Stimulated activated CD4-positive, alpha-beta T cell treated with anti-CD3 and anti-CD28 coated beads, Interleukin-4, amount 100 ng/mL, for 1 hour (primary cell): ENCODE measurements at places on chromosomes 2 and 18.

- DNase-seq = no peak
Measured at GRCh38 chr2:213787869-213788268, 503.6 kb downstream of the SPAG16 start.

- DNase-seq = peak; percentile 51
Measured at GRCh38 chr18:5890331-5891183, 4.8 kb downstream of the TMEM200C start.

DNA sequence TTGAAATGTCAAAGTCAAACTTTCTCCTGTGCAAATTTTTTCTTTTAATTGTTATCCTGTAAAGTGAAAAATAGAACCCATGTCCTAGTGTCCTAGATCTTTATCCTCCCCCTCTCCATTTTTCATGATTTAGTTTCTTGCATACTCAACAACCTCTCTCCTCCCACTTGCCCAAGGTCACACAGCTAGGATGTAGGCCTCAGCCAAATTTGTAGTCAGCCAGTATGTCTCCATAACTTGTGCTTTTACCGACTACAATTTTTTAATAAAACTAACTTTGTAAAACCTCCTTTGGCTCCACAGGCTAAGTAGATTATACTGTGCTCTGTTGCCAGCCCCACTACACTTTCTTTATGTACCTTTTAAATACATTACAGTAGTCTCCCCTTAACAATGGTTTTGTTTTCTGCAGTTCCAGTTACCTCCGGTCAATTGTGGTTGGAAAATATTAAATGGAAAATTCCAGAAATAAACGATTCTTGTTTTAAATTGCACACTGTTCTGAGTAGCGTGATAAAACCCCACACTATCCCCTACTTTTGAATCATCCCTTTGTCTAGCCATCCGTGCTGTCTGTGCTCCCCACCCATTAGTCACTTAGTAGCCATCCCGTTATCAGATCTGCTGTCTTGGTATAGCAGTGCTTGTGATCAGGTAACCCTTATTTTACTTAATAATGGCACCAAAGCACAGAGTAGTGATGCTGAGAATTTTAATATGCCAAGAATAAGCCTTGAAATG is 22.8 kb downstream of the GULP1 start:
- no peak for DNase-seq

GRCh38 chr2:60528281-60529020 is 25.0 kb downstream of the BCL11A start:
- DNase-seq = no peak

- DNase-seq = no peak
Measured at GRCh38 chr2:237507512-237507911, 20.5 kb downstream of the MLPH start.

- DNase-seq = no peak
Measured at GRCh38 chr2:183605440-183605839, 481.2 kb downstream of the NUP35 start.

DNA sequence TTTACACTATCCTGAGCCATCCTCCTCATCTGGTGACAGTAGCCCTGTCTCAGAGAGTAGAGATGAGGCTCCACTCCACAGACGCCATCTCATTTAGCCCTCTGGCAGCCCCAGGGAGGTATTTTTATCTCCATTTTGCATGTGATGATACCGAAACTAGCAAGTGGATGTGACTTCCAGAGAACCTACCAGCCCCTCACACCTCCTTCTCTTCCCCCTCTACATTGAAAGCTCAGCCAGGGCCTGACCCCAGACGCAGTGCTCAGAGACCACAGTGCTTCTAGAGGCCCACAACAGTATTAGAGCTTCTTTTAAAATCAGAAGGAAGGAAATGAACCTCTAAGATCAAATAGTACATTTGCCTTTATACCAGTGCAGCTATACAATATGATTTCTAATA is 8.3 kb downstream of the GYPC start:
- no peak for DNase-seq

DNA sequence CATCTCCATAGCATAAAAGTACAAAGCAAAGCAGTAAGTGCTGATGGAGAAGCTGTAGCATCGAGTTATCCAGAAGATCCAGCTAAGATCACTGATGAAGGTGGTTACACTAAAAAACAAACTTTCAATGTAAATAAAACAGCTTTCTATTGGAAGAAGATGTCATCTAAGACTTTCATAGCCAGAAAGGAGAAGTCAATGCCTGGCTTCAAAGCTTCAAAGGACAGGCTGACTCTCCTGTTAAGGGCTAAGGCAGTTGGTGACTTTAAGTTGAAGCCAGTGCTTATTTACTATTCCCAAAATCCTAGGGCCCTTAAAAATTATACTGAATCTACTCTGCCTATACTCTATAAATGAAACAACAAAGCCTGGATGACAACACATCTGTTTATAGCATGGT is 44.0 kb downstream of the METTL8 start:
- no peak for DNase-seq

DNA sequence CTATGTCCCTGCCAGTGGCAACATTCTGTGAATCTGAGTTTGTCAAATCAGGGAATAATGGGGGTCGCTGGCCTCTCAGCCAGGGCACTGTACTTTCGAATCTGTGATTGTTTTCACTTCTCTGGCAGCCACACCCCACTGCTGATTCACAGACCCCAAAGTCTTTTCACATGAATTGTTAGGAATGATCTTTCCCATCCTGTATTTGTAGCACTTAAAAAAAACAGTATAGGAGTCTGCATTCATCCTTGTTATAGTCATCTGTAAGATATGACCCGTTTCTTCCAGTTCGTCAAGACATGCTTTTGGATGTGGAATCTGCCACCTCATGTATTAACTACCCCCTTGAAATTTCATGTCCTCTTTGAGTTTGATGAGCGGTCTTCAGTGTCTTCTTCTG is 928 bp downstream of the NAGK start:
- no peak for DNase-seq

- DNase-seq = no peak
Measured at GRCh38 chr2:119415630-119416029, 16.0 kb upstream of the TMEM37 start.

GRCh38 chr18:22846088-22846683 is 86.9 kb upstream of the RBBP8 start:
- DNase-seq = no peak

GRCh38 chr2:235564884-235565530 is 71.2 kb downstream of the AGAP1 start:
- no peak for DNase-seq

DNA sequence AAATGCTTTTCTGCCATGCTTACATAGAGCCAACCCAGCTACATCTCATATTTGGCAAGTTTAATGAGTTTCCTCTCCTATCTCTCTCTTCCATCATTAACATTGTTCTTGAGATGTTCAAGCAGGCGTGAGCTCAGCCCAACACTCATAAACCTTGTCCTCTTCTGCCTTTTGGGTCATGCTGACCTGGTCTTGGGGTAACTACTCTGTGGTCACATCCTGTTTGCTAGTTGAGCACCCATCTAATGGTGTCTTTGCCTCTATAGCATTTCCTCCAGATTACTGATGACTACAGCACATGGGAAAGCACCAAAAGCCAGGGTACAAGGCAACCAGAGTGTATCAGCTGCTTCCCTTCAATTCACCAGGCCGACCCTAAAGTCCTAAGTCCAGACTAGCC is 366.9 kb upstream of the HNRNPA3 start:
- DNase-seq = no peak

- no peak for DNase-seq
Measured at GRCh38 chr2:10286216-10287037, 16.3 kb upstream of the HPCAL1 start.

- DNase-seq = no peak
Measured at GRCh38 chr2:160278879-160279177, 78.8 kb upstream of the ITGB6 start.

DNA sequence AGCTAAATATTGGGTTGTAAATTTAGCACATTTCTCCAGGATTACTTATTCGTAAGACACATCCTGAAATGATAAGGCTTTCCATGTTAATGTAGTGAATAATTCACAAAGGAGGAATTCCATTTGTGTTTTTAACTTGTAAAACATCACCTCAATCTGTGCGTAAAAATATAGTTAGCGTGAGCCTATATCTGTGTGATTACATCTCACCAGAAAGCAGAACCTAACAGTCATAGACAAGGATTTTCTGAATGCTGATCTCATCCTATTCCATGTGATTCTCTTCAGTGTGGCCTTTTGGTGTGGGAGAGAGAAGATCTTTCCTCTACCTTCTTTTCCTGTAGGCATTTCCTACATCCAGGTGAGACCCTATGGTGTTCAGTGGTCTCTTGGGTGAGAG is 263.2 kb upstream of the RASGRP3 start:
- DNase-seq = no peak

DNA sequence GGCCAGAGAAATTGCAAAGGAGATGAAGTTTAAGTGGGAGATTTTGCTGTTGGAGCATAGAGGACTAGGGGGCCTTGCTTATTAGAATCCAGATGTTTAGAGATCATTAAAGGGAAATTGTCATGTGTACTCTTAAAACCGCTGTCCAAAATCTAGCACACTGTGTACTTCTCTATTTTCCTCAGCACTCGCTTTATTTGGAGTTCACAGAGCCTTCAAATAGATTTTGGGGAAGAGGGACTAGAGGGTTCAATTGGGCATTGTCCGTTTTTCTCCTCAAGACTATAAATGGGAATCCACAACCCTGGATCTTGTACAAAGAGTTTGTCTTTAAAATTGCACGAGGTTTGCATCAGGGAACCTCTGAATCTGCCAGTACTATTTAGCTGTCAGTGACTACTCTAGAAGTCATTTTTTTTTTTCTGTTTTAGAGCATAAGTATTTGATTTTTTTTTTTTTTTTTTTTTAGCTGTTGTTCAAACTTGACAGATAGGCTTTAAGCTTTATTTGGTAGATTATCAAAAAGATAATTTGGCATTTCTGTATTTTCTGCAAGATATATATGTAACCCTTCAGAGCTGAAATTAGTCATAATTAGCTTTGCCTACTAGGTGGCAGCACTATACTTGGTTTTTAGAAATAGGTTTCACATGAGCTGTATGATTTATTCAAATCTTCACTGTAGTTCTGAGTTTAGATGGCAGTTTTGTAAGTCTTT is 14.2 kb downstream of the PMS1 start:
- no peak for DNase-seq

- no peak for DNase-seq
Measured at GRCh38 chr2:156065912-156066311, 266.6 kb downstream of the NR4A2 start.

- DNase-seq = no peak
Measured at GRCh38 chr2:149082079-149082478, 43.6 kb downstream of the LYPD6B start.

DNA sequence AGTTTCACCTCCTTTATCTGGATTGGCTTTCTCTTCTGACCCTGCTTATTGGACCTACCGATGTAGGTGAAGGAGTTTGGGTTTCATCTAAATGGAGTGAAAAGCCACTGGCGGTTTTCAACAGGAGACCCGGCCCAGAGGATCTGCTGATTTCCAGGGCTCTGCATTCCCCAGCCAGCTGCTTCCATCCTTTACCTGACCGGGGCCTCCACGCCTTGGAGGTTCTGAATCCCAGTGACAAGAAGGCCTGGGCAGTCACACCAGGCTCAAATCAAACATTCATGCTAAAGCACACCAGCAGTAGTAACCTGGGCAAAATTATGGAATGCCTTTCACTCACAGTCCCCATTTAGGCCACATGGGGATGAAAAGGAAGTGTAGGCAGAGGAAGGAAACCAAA is 30.0 kb upstream of the RTTN start:
- no peak for DNase-seq

- DNase-seq = no peak
Measured at GRCh38 chr18:34595690-34596089, 114.4 kb upstream of the DTNA start.

GRCh38 chr2:240796543-240797499 is 23.2 kb downstream of the KIF1A start:
- DNase-seq = no peak

DNA sequence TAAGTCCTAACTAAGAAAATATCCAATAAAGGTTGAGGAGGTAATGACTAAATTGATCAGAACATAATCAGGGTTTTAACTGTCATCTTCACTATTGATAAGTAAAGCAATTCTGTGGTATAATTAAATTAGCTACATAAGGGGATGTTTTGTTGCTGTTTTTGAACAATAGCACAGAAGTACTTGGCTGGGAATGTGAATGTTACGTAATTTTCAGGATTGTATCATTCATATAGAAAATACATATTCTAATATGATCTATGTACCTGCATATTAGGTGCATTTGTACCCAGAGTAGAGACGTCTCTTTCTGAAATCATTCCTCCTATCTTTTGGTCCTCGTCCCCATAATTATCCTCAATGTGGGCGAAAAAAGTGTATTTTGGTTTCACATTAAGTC is 109.0 kb downstream of the PIEZO2 start:
- no peak for DNase-seq

GRCh38 chr18:48295586-48296311 is 113.4 kb downstream of the ZBTB7C start:
- DNase-seq = no peak

GRCh38 chr18:46392576-46392975 is 264.4 kb downstream of the LOXHD1 start:
- DNase-seq = no peak

- no peak for DNase-seq
Measured at GRCh38 chr2:176421297-176422050, 152.2 kb downstream of the MTX2 start.

GRCh38 chr18:23871410-23871809 is 143.1 kb upstream of the TTC39C start:
- DNase-seq = peak; percentile 40

DNA sequence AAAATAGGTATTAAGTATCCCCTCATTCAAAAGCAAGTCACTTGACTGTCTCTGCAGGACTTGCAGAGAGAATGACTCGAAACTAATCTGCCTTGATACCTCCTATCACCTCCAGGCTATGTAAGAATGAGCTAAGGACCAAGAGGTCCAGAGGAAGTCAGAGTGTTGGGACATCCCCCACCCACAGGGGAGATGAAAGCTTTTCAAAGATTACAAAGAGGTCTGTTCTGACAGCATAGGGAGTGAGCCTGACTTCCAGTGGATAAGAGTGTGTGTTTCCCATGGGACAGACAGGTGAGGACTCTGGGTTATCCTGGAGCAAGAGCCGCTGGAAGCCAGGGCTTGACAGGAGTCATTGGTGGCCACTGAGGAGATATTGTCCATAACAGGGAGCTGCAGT is 85.0 kb upstream of the TACR1 start:
- no peak for DNase-seq

GRCh38 chr18:75290737-75291358 is 80.3 kb downstream of the TSHZ1 start:
- no peak for DNase-seq
